ENCODE measurements at places on chromosomes 6 and 20. TPM values are rescaled to one million over a fixed set of nuclear protein-coding genes. Genes with fewer than 3 reads are reported as not detected.

KIF25 gene
- total RNA-seq = 2.0 TPM

SLC13A3 gene
- total RNA-seq = 0.38 TPM

MAFB gene
- total RNA-seq = under 0.01 TPM

IL20RA gene
- total RNA-seq = 0.28 TPM

DACT2 gene
- 2.7 TPM for total RNA-seq

CTNNBL1 gene
- 27.6 TPM for total RNA-seq

PERP gene
- total RNA-seq = 14.2 TPM

TOX2 gene
- total RNA-seq = 1.4 TPM

EBF4 gene
- total RNA-seq = 0.56 TPM

ZDHHC14 gene
- 3.8 TPM for total RNA-seq

All from regular cardiac myocyte (primary cell).